LHCN-M2 (cell line): ENCODE measurements at places on chromosomes 16 and 17. TPM values are rescaled to one million over a fixed set of nuclear protein-coding genes. Genes with fewer than 3 reads are reported as not detected.
A peak's percentile ranks its signal among the peaks of the same experiment; 100 is the strongest.

- DNase-seq = peak; percentile 80
Measured at GRCh38 chr17:28398280-28398981, 7.6 kb downstream of the SLC46A1 start.

DNA sequence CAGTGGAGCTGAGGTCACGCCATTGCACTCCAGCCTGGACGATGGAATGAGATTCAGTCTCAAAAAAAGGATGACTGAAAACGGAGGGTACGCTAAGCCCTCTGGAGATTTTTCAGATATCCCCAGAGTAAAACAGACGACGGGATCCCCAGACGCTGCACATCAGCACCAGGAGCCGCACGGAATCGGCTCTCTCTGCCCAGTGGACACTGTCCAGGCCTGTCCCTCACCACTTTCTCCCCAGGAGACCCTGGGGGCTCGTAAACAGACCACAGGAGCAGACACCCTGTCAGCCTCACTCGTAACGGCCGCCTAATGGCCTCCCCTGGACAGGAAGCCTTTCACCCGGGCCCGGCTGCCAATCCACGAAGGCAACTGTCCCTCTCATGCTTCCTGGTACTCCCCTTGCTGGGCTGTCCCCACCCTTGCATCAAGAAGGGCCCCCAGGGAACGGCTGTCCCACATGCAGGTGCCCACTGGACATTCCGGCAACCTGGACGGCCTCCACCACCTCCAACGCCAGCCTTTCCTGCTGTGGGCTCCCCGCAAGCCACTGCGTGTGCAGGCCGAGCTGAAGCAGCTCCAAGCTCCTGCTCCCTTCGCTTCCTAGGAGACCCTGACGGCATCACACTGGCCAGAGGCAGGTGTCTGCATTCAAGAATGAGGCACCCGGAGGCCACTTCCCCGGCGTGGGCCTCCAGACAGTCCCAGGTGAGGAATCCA lies 74.3 kb downstream of the TIMM22 start:
- DNase-seq = no peak

- DNase-seq = no peak
Measured at GRCh38 chr16:17155485-17155884, 315.3 kb downstream of the XYLT1 start.

DNA sequence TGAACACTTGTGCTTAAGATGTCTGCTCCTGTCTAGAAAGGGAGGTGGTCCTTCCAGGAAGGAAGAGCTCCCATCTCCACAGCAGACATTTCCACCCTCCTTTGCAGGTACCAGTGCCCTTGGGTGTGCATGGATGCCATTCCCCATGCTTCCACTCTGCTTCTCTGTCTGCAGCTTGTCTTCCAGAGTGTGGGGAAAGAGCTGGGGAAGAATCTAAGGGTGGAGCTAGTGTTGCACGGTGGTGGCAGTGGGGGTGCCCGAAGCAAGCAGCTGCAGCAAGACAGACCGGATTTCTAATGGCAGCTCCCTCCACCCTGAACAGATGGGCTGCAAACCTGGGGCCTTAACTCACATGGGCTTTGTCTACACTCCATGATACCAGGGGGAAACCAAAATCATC lies 22.6 kb upstream of the HOXB13 start:
- DNase-seq = peak; percentile 19

GRCh38 chr17:2780256-2780655 lies 16.0 kb upstream of the RAP1GAP2 start:
- no peak for DNase-seq

GRCh38 chr16:70692130-70692872 lies 6.4 kb upstream of the MTSS2 start:
- DNase-seq = peak; percentile 20

GRCh38 chr17:15392326-15392741 lies 50.9 kb upstream of the TEKT3 start:
- DNase-seq = peak; percentile 93

GRCh38 chr17:4073983-4074830 lies 68.6 kb downstream of the ZZEF1 start:
- no peak for DNase-seq

- DNase-seq = no peak
Measured at GRCh38 chr17:79970576-79971068, 65.0 kb downstream of the TBC1D16 start.

- no peak for DNase-seq
Measured at GRCh38 chr17:78082988-78083387, 45.6 kb downstream of the TMC6 start.

DNA sequence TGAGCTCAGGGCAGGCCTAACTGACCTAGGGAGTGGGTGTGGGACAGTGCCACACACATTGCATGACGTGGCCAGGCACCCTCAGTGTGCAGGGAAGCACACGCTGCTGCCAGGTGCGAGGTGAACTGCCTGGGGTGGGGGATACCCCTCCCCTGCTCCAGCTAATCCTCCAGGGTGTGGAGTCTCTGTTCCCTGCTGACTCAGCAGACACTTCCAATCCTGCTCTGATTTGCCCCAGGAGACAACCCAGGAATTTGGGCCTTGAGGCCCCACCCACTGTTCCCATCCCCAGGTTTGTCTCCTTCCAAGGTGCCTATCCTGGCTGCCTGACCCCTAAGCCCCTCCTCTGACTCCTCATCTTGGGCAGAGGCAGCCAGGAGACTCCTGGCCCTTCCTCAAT lies 10.7 kb downstream of the DLX3 start:
- DNase-seq = no peak

DNA sequence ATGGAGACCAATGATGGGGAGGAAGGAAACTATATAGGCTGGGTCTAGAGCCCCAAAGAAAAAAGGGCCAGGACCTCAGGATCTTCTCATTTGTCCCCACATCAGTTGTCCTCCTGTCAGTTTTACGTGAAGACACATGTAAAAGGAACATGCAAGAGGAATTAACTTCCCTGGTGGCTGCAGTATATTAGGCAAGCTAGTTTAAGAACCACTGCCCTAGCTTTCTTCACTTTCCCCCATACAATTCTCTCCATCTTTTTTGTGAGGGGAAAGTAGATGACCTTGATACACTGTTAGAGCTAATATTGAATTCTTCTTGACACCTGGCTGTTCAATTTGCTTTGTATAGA lies 2.3 kb downstream of the MAP3K3 start:
- no peak for DNase-seq

DNA sequence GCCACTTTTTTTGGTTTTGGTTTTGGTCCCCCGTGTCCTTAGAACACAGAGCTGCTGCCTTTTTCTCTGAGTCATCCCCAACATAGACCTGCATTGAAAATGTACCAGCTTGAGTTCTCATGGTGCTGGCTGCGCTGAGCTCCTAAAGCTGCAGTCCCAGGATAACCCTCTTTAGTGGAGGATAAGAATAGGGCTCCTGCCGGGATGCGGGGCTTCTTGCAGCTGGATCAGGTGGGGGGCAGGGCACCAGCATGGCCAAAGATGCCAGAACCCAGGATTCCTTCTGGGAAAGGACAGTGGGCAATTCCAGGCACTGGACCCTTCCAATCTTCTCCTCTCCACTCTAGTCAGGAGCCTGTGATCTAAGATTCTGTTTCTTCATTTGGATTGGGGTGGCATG lies 8.3 kb upstream of the CLUH start:
- DNase-seq = no peak

- DNase-seq = peak; percentile 65
Measured at GRCh38 chr17:50266384-50267073, 7.7 kb upstream of the TMEM92 start.

- DNase-seq = peak; percentile 85
Measured at GRCh38 chr17:21029036-21029435, 13.8 kb downstream of the USP22 start.

The TEDC2 gene
- 32.0 and 34.4 TPM in 2 replicates for total RNA-seq

The MLLT6 gene
- total RNA-seq = 21.4 and 26.8 TPM in 2 replicates

The C16orf92 gene
- not detected in 2 replicates for total RNA-seq

The MC1R gene
- 7.6 and 7.7 TPM in 2 replicates for total RNA-seq
